SK-N-SH (cell line): ENCODE measurements at places on chromosomes 1 and 21.
A peak's percentile ranks its signal among the peaks of the same experiment; 100 is the strongest.

GRCh38 chr1:31703431-31704270, at the start of gene COL16A1:
Gene COL16A1 (minus strand): TSS chr1:31704017. CDS start chr1:31702193, 1,824 bp downstream.
- DNase-seq: peak; percentile 85

DNA sequence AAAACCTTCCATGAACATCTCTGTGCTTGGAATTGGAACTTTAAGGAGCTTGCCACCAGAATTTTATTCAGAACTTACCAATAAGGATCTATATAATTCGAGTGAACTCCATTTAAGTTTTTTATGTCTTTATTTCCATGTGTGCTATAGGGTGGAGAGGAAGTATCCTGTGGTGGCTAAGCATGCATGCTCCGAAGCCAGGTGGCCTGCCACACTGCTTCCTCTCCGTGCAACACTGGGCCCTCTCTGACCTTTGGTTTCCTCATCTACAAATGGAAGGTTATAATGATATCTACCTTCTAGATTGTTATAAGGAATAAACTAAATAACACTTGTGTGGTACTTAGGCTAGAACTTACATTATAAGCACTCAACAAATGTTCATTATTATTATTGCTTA, 382.1 kb downstream of the PTPRC start:
- no peak for DNase-seq

- no peak for DNase-seq
These were observed 5.7 kb upstream of the TRAF5 start for GRCh38 chr1:211320980-211321379.

- no peak for DNase-seq
These were observed 18.2 kb upstream of the RC3H1 start for GRCh38 chr1:174040387-174040786.

DNA sequence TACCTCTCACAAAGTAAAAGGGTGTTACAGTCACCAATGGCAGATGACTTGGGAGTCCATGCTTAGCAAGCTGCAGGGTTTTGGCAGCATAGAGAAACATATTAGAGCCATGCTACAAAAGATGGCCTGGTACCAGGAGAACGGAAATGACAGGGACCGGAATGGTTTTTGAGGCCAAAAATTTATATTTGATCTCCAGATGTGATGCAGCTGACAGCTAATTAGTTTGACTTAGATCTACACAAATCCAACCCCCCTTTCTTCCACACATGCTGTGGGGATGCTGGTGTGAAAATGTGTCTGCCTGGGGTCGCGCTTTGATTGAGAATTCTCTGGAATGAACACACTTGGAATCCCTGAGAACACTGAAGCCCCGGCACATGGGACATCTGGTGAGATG, 26.5 kb downstream of the SYF2 start:
- DNase-seq: no peak

DNA sequence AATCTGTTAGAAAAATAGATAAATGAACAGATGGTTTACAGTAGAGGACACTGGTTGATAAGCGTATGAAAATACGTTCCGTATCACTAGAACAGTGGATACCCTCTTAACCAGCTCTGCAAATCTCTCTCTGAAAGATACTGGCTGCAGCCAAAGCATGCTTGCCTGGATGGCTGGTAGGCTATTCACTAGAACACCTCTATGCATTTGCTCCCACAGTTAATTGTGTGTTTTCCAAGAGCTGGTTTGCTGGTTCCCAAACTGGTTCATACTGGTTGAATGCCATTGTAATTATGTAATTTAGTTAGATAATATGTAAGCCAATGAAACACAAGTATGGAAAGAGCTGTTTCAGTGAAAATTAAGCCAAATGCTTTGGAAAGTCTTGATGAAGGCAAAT, 126.6 kb downstream of the C1orf21 start:
- no peak for DNase-seq
